ENCODE measurements at places on chromosomes 5 and 9. TPM values are rescaled to one million over a fixed set of nuclear protein-coding genes. Genes with fewer than 3 reads are reported as not detected.

The LRRC19 gene
- not detected for total RNA-seq

The FRMD3 gene
- 0.59 TPM for total RNA-seq

The SAPCD2 gene
- total RNA-seq = 21.9 TPM

The TTC23L gene
- under 0.01 TPM for total RNA-seq

The HACD4 gene
- 4.4 TPM for total RNA-seq

The PCSK1 gene
- not detected for total RNA-seq

The FBN2 gene
- total RNA-seq = 52.6 TPM

The PCDHB14 gene
- not detected for total RNA-seq

All from bronchus fibroblast of lung (primary cell).